Renal cortical epithelial cell (primary cell): ENCODE measurements at places on chromosomes 11 and 22.

DNA sequence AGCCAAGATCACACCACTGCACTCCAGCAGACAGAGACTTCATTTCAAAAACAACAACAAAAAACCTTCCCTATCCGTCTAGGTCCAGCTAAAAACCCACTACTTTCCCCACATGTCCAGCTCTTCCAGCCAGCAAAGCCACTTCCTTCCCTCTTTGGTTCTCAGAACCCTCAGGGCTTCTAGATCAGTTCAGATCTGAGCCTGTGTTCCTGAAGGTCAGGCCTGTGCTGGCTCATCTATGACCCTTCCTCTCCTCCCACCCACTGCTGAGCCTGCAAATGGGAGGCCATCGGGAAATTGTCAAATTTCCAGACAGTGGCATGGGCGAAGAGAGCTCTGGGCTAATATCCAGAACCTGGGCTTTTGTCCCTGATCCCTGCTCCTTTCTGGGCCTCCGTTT, 37.8 kb downstream of the SLCO2B1 start:
- no peak for DNase-seq

DNA sequence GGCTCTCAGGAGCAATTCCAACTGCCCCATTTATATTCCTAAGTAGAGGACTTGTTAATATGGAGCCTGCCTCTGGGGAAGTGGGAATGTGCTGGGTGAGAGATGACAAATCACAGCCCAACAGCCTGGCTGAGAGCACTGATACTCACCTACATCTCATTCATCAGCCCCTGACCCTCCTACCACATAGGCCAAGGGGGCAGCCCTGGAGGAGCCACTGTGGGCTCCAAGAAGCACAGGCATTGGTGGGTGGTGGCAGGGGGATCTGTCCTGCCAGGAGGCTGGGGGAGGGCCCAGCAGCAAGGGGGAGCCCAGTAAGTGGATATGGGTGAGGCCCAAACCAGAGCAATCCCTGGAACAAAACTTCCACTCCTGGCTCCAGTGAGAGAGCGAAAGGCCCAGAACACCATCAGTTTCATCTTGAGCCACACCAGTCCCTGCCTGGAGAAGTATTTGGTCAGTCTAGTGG, 79.7 kb downstream of the BUD13 start:
- DNase-seq = no peak

- DNase-seq = no peak
These were observed 20.0 kb downstream of the CALCB start for GRCh38 chr11:15093432-15093831.

DNA sequence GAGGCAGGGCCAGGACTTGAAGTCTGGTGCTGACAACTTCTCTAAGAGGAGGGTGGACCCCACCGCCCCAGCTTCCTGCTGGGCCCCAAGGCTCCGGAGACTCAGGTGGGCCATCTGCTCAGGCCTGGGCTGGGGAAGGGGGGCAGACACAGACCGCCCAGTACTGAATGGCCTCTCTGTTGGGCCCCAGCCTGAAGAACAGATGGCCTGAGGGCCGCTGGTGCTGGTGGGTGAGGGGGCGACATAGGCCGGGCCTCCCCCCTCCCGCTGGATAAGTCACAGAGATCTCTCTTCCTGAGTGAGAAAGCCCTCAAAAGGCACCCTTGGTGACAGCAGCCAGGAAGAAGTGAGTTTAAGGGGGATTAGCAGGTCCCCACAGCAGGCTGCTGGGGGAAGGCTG, 12.5 kb upstream of the TP53I11 start:
- DNase-seq = no peak

- no peak for DNase-seq
These were observed 96.9 kb upstream of the PITPNB start for GRCh38 chr22:28015676-28016601.

GRCh38 chr11:110249066-110249465, 47.3 kb downstream of the RDX start:
- DNase-seq = peak; percentile 5

DNA sequence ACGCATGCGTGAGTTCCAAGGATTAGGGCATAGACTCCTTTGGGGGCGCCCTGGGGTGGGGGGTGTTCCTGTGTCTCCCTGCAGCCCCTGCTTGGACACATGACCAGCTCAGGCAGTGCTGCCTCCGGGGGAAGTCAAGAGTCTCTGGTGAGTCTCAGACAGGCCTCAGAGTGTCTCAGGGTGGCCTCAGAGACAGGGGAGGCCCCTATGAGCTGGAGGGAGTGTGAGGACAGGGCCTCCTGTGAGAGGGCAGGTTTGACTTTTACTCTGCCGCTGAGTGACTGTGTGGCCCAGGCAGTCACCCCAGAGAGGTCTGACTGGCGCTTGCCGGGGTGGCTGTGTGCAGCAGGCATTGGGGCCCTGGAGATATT, 41.2 kb upstream of the KCNQ1OT1 start:
- no peak for DNase-seq

DNA sequence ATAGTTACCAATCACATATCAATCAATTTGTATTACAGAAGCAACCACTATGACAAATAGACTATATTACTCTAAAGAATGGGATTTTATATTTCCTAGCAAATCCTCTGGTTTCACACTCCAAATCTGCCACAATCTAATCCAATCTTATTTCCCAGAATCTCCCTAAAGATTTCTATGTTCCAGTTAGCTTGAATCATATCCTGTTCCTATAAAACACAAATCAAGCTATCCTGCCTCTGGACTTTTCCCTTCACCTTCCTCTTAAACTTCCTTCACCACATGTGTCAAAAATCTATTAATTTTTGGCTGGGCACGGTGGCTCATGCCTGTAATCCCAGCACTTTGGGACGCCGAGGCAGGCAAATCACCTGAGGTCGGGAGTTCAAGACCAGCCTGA, 50.0 kb downstream of the PIK3C2A start:
- no peak for DNase-seq

GRCh38 chr11:81647374-81647773, 1086.3 kb downstream of the FAM181B start:
- DNase-seq = no peak

DNA sequence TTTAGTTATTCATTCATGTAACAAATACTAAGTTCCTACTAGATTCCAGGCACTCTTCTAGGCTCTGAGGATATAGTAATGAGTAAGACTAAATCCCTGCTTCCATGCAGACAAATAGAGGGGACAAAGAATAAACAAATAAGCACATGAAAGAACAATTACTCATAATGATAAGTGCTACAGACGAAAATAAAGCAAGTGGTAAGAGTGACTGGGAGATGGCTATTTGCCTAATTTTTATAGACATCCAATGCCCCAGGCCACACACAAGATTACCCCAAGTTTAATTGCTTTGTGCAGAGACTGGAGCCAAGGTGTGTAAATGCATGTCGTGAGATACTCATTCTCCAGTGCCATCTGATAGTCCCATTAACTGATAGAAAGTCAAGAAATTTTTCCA, 62.6 kb downstream of the DCUN1D5 start:
- DNase-seq = no peak

GRCh38 chr11:9831122-9831521, 167.2 kb downstream of the SWAP70 start:
- DNase-seq = no peak

GRCh38 chr11:105152021-105152512, 12.5 kb upstream of the CARD18 start:
- peak; percentile 2 for DNase-seq

GRCh38 chr11:34223021-34223813, 117.8 kb downstream of the NAT10 start:
- peak; percentile 41 for DNase-seq

- DNase-seq = no peak
These were observed 2.9 kb upstream of the SHANK2 start for GRCh38 chr11:71255323-71255722.

- no peak for DNase-seq
These were observed 745 bp upstream of the FAM118A start for GRCh38 chr22:45308957-45309421.

DNA sequence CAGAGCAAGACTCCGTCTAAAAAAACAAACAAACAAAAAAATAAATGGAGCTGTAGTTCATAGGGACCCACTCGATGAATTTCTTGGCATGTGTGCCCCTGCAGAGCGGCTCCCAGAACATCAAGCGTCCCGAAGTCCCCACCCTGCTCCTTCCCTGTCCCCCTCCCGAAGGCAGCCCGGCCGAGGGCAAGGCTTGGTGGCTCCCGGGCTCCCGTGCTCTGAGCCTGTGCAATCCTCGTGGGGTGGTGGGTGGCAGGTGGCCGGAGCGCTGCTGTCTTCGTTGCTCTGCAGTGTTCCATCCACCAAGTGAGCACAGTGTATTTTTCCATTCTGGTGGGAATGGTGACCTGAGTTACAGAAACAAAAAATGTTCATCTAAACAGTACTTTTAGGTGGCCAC, 33.5 kb upstream of the GAL start:
- DNase-seq = no peak

DNA sequence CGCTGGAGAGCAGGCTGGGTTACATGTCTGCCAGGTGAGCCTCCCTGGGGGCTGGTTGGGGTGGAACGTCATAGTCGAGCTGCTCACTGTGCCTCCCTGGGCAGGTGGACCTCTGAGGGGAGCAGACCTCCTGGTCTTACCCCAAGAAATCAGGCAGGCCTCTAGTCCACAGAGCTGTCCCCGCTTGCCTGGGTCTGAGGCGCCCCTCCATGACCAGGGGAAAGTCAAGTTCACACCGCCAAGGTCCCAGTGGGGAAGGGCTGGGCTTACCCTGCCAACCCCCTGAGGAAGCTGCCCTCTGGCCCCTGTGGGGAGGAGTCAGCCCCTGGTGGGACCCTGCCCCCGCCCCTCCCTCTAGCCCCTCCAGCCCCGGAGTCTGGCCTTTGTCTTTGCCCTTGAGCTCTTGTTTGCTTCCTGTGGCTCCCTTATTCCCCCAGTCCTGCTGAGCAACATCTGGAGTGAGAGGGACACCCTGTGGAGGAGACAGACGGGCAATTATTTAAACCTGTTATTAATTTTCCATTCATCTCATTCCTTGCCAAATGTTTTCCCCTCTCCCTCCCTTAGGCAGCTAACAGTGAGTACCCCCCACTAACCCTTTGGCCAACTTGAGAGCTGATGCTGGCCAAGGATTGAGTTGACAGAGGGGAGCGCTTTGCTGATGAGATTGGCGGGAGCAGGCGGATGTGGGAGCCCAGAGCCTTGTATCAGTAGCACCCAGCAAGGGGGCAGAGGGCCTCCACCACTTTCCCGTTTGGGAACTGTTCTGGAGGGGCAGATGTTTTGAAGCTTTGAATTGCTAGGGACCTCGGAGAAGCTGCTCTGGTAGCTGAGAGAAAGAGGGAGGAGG, 83.4 kb downstream of the CEP164 start:
- DNase-seq = no peak

DNA sequence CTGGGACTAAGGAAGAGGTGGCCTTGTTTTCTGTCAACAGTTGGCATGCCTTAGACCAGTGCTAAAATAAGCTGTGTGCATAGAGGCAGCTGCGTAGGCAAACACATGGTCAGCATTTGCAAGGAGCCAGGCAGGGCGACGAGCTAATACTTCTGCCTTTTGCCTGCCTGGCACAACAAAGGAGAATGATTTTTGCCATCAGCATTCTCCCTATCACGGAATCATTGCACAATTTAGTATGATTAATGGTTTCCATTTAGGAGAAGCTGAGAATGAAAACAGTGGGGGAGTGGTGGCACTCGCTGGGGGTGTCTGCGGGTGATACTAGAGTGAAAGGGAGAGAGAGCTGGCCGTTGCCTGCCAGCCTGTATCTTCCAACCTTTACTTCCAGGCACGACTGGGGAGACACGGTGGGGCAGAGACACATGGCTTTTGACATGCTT, 336.0 kb downstream of the CADM1 start:
- DNase-seq = peak; percentile 5

DNA sequence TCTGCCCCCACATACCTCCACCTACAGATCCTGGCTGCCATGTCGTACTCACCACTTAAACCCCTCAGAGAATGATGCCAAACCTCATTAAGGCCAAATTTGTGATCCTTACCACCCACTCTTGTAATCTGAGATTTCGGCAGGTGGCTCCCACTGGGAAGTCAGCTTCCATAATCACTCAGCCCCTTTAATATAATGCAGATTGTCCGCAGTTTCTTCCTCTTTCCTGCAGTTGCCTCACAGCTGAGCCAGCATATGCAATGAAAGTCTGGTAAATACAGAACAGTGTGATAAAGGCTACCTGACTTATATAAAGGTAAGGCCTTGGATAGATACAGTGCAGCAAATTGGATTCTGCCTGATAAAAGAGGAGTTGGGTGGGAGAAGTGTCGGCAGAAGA, 515.2 kb upstream of the TENM4 start:
- no peak for DNase-seq

GRCh38 chr11:77449784-77450183, 24.1 kb downstream of the PAK1 start:
- DNase-seq = no peak

DNA sequence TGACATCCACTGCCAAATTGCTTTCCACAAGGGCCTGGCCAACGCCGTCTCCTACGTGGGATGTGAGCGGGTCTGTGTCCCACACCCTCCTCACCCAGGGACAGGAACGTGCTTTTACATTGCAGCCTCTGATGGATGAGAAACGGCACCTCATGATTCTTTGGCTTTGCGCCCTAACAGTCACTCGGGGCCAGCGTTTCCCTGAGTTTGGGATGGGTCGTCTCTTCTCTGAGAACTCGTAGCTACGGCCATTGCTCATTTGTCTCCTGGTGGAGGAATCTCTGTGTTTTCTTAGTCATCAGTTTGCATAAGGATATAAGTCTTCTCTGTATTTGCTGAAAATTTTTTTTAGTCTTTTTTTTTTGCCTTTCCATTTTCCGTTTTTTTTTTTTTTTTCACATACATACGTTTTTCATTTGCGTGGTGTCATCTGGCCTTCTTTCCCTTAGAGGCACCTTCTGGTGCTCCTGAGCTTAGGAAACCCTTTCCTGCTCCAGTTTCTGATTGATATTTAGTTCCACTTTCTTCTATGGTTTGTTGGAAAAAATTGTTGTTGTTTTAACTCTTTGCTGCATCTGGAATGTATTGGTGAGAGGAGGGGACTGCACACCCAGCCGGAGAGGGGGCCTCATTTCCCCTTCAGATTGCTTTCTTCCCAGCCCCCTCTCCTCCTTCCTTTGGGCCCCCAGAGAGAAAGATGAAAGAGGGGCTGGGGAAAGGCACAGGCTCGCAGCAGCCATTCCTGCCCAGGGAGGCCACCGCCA, 12.0 kb downstream of the TNNT3 start:
- no peak for DNase-seq

DNA sequence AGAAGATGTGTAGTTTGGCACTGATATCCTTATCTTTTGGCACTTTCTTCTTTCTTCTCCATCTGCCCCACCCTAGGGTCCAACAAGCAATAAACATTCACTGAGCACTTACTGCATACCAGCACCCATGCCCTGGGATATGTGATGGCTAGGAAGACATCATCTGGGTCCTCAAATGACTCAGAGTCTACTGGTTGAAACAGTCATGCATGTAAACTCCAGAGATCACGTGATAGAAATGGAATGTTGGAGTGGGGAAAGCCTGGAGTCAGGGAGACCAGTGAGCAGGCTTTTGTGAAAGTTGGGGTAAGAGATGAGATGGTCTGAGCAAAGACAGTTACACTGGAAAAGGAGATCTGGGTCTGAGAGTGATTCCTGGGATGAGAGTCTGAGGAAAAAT, 724.9 kb upstream of the TENM4 start:
- DNase-seq = peak; percentile 69

GRCh38 chr22:29040385-29041275, 21.0 kb downstream of the C22orf31 start:
- DNase-seq = peak; percentile 87
